ENCODE measurements at places on chromosomes 4 and X.
A peak's percentile ranks its signal among the peaks of the same experiment; 100 is the strongest.

GRCh38 chrX:22467571-22467970 lies 194.9 kb downstream of the CBLL2 start:
- DNase-seq = no peak

DNA sequence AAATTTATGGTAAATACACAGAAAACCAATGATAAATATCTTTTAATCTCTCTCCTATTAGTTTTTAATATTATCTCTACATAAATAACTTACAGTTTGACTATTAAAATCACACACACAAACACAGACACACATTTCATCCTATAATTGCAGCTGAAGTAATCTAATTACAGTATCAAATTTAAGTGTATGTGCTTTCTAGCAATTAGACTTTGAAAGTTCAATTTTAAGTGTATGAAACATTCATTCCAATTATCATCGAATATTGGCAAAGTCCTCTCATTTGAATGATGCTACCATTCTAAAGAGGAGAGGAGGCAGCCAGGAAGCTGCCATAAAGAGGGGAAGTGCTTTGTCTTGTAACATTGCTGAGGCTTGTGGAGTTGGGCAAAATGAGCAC lies 221.2 kb upstream of the PABPC4L start:
- no peak for DNase-seq

GRCh38 chr4:128512161-128512560 lies 224.5 kb upstream of the PGRMC2 start:
- DNase-seq = no peak

- DNase-seq = no peak
Measured at GRCh38 chr4:163663454-163664225, 169.2 kb downstream of the TMA16 start.

GRCh38 chr4:18593297-18594002 lies 571.9 kb upstream of the LCORL start:
- DNase-seq = peak; percentile 49

- DNase-seq = no peak
Measured at GRCh38 chr4:169116270-169116901, 106.3 kb upstream of the CBR4 start.

GRCh38 chr4:142097015-142097414 lies 460.6 kb downstream of the IL15 start:
- no peak for DNase-seq

- DNase-seq = no peak
Measured at GRCh38 chr4:87211249-87211952, 9.0 kb downstream of the KLHL8 start.

GRCh38 chrX:24999511-24999910 lies 16.3 kb downstream of the ARX start:
- DNase-seq = no peak

- DNase-seq = no peak
Measured at GRCh38 chrX:21725496-21725895, 32.4 kb downstream of the SMPX start.

DNA sequence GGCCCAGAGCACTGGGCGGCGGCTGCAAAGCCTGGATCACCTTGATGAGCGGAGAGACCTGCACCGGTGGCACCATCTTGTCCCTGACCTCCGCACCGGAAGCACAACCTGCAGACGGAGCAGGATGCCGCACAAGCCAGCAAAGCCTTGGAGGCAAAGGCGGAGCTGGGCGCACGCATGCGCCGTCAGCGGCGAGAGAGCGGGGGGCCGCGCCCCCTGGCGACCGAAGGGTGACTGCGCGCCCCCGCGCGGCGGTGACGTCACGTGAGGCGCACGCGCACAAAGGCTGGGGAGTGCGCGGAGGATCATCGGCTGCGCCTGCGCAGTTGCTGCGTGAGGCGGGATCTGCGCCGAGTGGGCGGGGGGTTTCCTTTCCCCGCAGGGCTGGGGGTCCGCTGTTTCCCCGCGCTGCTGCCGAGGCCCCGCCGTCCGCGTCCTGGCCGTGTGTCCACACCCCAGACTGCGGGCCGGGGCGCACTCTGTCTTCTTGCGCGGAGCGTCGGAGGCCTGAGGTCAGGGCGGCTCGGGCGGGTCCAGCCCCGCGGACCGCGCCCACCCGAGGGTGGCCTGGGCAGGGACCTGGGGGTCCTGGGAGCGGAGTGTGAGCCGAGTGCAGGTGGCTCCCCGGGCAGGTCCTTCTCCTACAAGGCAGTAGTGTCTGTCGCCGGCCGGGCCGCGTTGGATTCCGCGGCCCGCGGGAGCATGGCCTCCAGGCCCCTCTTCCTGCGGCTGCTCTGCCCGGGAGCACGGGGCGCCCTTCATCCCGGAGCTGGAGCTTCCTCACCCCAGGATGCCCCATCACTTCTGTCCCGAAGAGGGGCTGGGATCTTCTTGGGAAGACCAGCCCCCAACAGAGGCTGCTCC lies at the start of the genes ATP5ME and MYL5:
Gene ATP5ME, minus strand, starts transcription at position 105 of the 864 bp plus-strand sequence. Its CDS starts 29 bp downstream, at position 76.
Gene MYL5, plus strand, starts transcription at position 371 of the 864 bp plus-strand sequence. CDS start 3,485 bp downstream, outside the sequence.
- peak; percentile 99 for DNase-seq

GRCh38 chr4:8690216-8691150 lies 97.9 kb downstream of the CPZ start:
- DNase-seq = peak; percentile 12
